ENCODE measurements at places on chromosomes 1 and 21. TPM values are rescaled to one million over a fixed set of nuclear protein-coding genes. Genes with fewer than 3 reads are reported as not detected.

The CDC20 gene
- total RNA-seq: 201 TPM

The DOP1B gene
- 78.8 TPM for total RNA-seq

The MMEL1 gene
- total RNA-seq: 11.4 TPM

The RGS8 gene
- total RNA-seq: not detected

The SPRR2F gene
- total RNA-seq: not detected

The KIAA0040 gene
- total RNA-seq: 23.7 TPM

The UMODL1 gene
- total RNA-seq: 0.37 TPM

The IBA57 gene
- total RNA-seq: 16.9 TPM

All from colonic mucosa (tissue), 4 donors.